H4 (cell line): ENCODE measurements at places on chromosomes 1 and 21. TPM values are rescaled to one million over a fixed set of nuclear protein-coding genes. Genes with fewer than 3 reads are reported as not detected.
A peak's percentile ranks its signal among the peaks of the same experiment; 100 is the strongest.

- DNase-seq: no peak
These were observed 614.9 kb upstream of the TMPRSS15 start for GRCh38 chr21:19018529-19018928.

DNA sequence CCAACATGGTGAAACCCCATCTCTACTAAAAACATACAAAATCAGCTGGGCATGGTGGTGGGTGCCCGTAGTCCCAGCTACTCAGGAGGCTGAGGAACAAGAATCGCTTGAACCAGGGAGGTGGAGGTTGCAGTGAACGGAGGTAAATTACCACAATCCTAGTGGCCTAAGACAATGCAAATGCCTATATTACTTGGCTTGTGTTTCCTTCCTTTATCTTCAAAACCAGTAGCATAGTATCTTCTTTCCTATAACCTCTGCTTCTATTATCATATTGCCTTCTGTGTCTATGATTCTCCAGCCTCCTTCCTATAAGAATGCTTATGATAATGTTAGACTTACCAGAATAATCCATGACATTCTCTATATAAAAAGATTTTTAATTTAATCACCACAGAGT is 156.2 kb upstream of the RGS18 start:
- DNase-seq: no peak

GRCh38 chr1:231116738-231117137 is 45.1 kb upstream of the TRIM67 start:
- no peak for DNase-seq

DNA sequence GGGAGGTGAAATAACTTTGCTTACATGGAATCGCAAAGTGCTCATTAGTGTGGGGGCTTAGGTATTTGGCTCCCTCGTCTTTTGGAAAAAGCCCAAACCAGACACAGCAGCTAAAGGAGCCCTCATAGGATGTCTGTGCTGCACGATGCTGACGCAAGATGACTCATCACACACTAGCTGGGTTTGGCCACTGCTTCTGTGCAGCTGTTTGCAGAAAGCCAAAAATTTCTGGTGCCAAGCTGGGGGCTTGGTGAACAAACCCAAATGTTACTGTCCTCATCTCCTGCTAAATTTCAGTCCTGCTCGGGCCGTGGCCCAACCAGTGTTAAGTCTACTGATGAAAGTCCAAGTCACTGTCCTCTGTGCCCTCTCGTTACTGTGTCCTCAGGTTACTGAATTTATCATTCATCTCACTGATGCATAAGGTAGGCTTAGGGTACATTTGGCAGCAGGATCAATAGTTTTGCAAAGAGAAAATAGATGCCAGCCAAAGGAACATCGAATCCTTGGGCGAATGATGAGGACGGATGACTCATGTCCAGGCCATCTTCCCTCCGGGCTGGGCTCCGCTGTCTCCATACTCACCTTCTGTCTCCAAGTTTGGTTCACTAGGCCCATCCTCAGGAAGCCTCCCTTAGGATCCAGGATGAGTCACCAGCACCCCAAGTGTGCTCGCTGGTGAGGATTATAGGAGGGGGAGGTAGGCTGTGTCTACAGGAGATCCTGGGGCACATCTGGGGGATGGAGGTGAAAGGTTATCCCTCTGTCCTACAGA is 177.7 kb downstream of the ADSS2 start:
- peak; percentile 97 for DNase-seq

The CR1L gene
- total RNA-seq: not detected in 2 replicates

The GPR161 gene
- total RNA-seq: 5.8 and 7.0 TPM in 2 replicates

The C1orf185 gene
- total RNA-seq: not detected in 2 replicates
